ENCODE measurements at places on chromosomes 12 and 14. TPM values are rescaled to one million over a fixed set of nuclear protein-coding genes. Genes with fewer than 3 reads are reported as not detected.

DNA sequence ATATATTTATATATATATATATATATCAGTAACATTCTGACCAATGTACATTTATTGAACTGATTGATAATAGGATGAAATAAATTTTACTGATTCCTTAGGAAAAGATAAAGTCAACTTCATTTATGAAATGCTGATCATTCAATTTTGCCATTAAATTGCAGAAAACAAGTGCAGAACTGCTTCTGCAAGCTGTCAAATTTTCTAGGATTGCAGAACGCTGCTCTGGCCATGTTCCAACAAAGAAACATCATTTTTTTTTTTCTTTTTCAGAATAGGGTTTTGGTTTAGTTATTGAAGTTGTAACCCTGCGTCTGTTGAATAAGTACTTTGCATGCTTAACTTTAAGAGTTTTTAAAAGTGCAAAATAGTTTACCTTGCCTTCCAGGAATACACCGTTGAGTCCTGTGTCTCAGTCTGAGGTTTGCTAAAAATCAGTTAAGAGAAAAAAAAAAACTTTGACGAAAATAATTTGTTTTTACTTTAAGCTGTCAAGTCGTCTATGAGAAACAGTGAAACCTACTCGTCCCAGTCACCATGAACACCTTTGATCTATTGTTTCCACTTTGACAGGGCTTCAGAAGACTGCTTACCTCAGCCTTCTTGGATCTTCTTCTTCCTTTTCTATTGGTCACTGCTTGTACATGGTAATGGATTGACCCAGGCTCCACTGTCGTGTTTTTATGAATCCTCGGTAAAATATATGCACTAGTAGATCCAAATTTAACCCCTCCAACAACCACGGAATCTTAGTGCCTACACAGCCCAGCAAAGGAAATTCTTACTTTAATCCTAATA, at the start of gene KERA:
KERA (minus strand) TSS at position 657 of the 798 bp plus-strand sequence. CDS start 1,743 bp downstream, outside the sequence.
- no peak for DNase-seq

DNA sequence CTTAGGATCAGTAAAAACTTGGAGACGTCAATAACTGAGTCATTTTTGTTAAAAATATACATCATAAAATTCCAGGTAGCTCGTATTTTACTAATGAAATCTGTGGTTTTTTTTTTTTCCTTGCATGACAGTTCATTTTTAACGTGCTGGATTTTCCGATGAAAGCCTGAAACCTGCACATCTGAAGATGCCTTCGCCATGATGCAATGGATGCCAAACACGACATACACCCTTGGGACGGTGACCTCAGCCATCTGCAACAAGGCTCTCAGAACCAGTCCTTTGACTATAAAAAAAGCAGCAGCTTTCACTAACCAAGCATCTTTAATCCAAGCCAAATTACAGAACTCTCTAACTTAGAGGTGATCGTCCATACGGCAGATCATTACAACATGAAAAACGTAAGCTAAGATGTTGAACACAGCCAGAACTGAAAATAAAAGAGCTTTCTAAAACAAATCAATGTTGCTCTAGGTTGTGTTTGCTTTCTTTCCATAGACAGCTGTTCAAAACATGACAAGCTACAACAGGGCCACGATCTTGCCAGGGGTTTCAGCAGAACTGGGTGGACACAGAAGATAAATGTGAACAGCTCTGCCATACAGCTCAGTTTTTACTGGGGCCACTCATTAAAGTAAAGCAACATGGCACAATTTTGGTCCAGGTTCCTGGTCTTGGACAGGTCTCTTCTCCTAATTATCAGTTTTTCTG, 7.8 kb downstream of the NIN start:
- no peak for DNase-seq

DNA sequence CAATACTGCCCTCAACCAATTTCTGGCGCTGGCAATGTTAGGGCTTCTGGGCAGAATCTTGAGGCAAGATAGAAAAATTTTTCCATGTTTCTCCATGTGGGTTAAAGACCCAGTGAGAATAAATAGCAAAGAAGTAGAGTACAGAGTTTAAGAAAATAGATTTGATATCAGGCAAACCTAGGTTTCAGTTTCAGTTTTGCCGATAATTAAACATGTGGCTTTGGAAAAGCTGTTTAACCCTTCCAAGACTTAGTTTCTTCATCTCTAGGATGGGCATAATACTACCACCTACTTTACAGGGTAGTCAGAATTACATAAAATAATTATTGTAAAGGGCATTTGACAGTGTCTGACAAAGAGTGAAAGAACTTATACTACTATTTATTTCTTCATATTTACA, 360.4 kb downstream of the PCNX1 start:
- DNase-seq, result no peak

DNA sequence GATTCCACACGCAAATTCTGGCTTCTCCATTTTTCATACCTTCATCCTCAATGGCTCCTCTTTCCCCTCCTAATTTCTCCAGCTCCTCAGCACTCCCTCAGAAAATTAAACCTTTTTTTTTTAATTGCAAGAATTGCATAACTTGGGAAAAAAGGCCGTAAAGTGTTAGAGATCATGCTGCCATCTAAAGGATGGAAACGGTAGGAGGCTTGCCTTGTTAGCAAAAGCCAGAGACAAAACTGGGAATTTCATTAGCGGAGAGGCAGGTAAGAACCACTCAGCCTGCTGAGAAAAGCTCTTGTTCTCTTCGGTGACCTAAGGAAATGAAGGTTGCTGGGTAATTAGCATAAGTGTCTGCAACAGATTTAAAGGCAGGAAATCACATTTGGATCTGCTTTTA, 204.3 kb downstream of the AEBP2 start:
- DNase-seq, result peak; percentile 10

- DNase-seq, result no peak
These were observed 55.9 kb upstream of the DIO3 start for GRCh38 chr14:101505236-101505970.

DNA sequence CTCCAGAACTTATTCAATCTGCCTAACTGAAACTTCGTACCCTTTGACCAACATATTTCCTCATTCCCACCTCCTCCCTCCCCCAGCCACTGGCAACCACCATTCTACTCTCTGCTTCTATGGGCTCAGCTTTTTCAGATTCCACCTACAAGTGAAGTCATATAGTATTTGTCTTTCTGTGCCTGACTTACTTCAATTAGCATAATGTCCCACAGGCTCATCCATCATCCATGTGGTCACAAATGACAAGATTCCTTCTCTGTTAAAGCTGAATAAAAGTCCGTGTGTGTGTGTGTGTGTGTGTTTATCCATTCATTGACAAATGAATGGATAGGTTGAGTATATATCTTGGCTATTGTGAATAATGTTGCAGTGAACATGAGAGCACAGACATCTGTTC, 1.3 kb upstream of the C14orf39 start:
- no peak for DNase-seq

GRCh38 chr12:21607701-21608100, 3.1 kb upstream of the GYS2 start:
- no peak for DNase-seq

DNA sequence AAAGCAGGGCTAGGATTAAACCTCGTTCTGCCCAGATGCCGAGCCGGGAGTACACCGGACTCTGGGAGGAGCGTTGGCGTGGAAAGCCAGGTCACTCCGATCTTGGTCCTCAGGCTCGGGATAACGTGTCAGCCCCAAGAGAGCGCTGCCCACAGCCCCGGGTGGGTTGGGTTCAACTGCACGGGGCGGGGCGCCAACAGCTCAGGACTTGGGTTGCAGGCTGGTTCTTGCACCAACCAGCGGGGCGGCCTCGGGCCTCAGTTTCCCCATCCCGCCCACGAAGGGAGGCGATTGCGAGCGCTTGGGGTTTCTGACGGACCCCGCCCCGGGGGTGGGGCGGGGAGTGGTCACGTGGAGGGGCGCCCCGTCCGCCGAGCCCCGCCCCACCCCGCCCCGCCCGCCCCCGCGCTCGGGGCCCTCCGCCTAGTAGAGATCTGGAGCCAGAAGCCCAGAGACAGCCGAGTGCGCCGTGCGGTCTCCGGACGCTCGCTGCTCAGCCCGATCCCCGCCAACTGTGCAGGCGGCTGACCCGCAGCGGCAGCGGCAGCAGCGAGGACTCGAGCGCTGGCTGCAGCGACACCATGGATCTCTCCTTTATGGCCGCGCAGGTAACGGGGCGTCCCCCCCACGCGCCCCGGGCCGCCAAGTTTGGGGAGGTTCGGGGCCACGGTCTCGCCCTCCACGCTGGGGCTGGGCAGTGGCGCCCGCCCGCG, at the start of gene C14orf132:
C14orf132 (plus strand) TSS at position 443 of the 713 bp plus-strand sequence; CDS start at position 582, 139 bp downstream.
- DNase-seq, result no peak

- no peak for DNase-seq
These were observed 311.0 kb downstream of the NOVA1 start for GRCh38 chr14:26286913-26287205.

- no peak for DNase-seq
These were observed 339.0 kb downstream of the CACNA1C start for GRCh38 chr12:2391740-2392331.

- no peak for DNase-seq
These were observed 117.8 kb upstream of the TMTC1 start for GRCh38 chr12:29901585-29901984.

- DNase-seq, result no peak
These were observed 159.9 kb upstream of the PARP11 start for GRCh38 chr12:4032924-4033615.

- DNase-seq, result no peak
These were observed 15.5 kb upstream of the TMEM233 start for GRCh38 chr12:119578112-119578511.

DNA sequence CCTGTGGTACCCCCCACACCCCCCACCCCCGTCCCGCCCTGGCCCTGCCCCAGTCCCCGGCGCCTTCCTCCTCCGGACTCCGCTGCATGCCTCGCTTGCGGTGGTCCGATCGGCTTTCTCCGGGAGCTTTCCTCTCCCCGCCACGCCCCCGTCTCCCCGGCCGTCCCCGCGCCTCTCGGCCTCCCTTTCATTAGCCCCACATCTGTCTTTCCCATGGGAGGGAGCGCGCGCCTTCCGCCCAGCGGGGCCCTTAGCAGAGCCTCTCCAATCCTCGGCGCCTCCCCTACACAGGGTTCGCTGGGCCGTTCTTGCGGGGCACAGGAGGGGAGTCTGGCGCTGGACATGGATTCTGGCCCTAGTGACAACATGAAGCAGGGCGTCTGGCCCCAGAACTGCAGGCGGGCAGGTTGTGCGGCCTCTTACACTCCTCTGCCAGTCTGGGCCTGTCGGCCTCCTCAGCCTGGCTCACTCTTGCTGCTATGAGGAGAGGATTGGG, 1.5 kb upstream of the EFS start:
- no peak for DNase-seq

DNA sequence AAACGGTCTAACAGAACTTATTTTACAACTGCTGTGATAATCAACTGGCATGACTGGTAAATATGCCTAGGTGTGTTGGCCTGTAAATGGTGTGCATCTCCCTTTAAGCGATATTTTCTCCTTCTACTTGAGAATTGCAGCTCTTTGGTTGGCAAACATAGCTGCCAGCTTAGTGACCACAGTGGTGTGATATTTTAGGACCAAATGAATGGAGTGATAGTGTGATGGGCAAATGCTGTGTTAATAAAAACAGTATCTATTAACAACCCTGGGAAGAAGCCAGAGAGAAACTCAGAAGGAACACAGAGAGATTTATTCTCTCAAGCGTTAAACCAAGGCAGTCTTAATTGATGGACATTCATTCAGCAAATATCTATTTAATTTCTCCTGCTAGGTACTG, 278.4 kb downstream of the AACS start:
- DNase-seq, result no peak

DNA sequence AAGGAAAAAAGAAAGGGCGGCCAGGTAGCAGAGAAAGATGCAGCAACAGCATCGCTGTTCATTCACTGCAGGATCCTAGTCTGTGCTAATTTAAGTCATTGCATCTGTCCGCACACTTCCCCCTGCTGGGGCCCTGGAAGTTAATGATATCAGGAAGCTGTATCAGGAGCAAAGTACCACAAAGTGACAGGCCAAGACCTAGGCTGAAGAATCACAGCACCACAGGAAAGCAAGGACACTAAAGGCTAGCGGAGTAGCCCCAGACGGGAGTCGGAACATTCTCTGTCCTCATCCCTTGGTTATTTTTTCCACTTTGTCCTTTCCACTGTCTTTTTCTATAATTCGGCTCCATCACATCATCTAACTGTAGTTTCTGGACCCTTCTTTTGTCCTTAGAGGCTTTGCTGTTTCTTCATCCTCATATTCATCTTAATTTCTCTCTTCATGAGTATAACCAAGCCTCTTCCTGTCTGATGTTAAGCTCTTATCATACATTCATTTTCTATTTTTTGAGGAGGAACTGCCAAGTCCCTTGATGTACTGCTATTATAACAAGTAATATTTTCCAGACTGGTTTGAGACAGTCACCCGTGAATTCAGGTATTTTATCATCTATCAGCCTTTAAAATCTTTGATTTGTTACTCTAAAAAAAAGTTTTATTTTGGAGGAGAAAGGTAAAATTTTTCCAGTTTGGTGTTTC, 28.3 kb downstream of the DUSP16 start:
- no peak for DNase-seq

GRCh38 chr14:105287249-105288102, 13.3 kb downstream of the BRF1 start:
- no peak for DNase-seq

GRCh38 chr12:116601933-116602810, 43.0 kb downstream of the MAP1LC3B2 start:
- no peak for DNase-seq

DNA sequence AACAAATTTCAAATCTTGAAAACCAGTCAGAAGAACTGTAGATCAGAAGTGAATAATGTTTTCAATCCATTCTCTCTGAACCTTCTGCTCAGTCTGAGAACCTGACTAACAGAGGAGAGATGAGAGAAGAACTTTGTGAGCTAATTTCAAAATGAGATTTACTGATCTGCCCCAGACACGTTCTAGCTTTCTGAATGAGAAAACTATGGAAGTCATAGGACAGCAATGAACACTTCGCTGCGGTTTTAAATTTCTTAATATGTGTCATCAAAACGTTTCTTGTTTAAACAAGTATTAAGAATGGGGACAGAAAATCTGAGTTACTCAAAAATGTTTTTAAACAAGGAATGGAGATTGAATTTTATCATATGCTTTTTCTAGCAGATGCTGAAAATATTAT, 66.6 kb upstream of the FAR2 start:
- no peak for DNase-seq

DNA sequence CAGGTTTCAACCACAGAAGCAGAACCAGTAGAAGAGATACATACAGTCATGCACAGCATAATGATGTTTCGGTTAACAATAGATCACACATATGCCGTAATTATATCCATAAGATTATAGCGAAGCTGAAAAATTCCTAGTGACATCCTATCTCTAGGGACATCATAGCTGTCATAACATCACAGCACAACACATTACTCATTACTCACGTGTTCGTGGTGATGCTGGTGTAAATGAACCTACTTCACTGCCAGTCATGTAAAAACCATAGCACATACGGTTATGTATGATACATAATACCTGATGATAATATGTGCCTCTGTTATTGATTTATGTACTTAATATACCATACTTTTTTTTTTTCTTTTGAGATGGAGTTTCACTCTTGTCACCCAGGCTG, 44.7 kb downstream of the KLRG1 start:
- DNase-seq, result no peak

ANKS1B gene
- total RNA-seq, result 0.46 TPM

SYNDIG1L gene
- total RNA-seq, result not detected

FSCB gene
- total RNA-seq, result not detected

CCND2 gene
- total RNA-seq, result 6.4 TPM

TIMM9 gene
- 61.6 TPM for total RNA-seq

CMTM5 gene
- total RNA-seq, result not detected

NYNRIN gene
- 6.2 TPM for total RNA-seq

B4GALNT3 gene
- 7.1 TPM for total RNA-seq

INSM2 gene
- total RNA-seq, result not detected

CCDC196 gene
- total RNA-seq, result not detected

CCDC60 gene
- not detected for total RNA-seq
